SK-N-SH (cell line): ENCODE measurements at places on chromosomes 1 and 21.

DNA sequence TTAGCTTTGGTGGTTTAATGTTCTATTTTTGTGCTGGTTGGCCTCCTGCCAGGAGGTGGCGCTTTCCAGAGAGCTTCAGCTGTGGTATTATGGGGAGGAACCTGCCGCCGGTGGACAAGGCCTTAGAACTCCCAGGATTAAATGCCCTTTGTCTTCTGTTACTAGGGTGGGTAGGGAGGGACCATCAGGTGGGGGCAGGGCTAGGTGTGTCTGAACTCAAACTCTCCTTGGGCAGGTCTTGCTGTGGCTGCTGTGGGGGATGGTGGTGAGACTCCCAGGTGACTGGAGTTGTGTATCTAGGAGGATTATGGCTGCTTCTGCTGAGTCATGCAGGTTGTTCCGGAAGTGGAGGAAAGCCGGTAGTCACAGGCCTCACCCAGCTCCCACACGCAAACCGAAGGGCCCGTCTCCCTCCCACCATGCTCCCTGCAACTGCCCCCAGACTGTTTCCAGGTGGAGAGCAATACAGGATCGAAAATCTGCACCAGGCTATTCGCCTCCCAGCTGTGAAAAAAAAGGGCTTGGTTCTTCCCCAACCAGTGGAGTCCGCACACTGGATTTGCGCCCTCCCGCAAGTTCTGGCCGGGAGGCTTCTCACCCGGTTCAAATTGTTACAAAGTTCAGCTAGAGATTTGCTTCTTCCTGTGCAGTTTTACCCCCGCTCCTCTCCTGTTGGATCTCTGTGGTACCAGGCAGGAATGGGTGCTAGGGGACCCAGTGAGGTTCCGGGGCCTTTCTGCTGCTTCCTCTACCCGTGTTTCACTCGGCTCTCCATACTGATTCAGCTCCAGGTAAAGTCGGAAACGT, 220.5 kb downstream of the CENPF start:
- no peaks in the 10 kb centered on the region for H3K36me3 ChIP-seq
- H3K27me3 ChIP-seq = no peaks in the 10 kb centered on the region

GRCh38 chr1:64043288-64043687, 160.1 kb upstream of the UBE2U start:
- DNase-seq = no peak
- no peaks in the 10 kb centered on the region for H3K27me3 ChIP-seq
- H3K4me3 ChIP-seq = no peak overlapping the region
- H3K4me1 ChIP-seq = peaks cover 42% of the 10 kb centered on the region

GRCh38 chr21:14092834-14093560, 117.8 kb downstream of the LIPI start:
- no peak for DNase-seq
- H3K36me3 ChIP-seq = no peaks in the 10 kb centered on the region
- H3K4me3 ChIP-seq = no peak overlapping the region
- H3K27me3 ChIP-seq = no peaks in the 10 kb centered on the region
- H3K4me1 ChIP-seq = no peaks in the 10 kb centered on the region

GRCh38 chr1:109636201-109636952, 16.7 kb downstream of the AMPD2 start:
- peak overlapping the region; percentile 98 for H3K27ac ChIP-seq
- no peak for DNase-seq
- peaks cover 7% of the 10 kb centered on the region; the same call in 1 of the 2 replicates for H3K4me1 ChIP-seq
- peaks cover 12% of the 10 kb centered on the region for H3K36me3 ChIP-seq
- no peaks in the 10 kb centered on the region for H3K27me3 ChIP-seq

DNA sequence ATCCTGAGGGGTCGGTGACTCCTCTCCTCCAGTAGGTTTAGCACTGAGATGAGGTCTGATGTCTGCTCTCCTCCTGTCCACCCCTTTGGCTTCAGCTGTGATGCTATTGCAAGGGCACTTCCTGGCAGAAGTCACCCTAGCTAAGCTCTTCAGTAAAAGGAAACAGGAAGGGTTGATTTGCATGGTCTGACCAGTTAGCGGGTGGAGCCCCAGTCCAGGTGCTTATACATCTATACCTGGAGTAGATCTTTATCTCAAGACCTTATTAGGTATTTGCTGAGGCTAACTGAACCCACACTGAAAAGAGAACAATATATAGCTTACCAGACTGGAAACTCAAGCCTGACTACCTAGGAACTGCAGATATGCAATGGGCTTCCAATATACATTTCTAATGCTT, 28.9 kb upstream of the NFASC start:
- H3K36me3 ChIP-seq = no peaks in the 10 kb centered on the region
- DNase-seq = no peak
- H3K4me3 ChIP-seq = no peak overlapping the region
- no peak overlapping the region for H3K27ac ChIP-seq

- DNase-seq = no peak
- H3K4me1 ChIP-seq = peaks cover 12% of the 10 kb centered on the region
- peak overlapping the region; percentile 43; the same call in 1 of the 2 replicates for H3K27ac ChIP-seq
- H3K27me3 ChIP-seq = no peaks in the 10 kb centered on the region
- no peaks in the 10 kb centered on the region for H3K36me3 ChIP-seq
- H3K4me3 ChIP-seq = peak overlapping the region; percentile 96
These were observed 872 bp upstream of the PPP2R5A start for GRCh38 chr1:212284332-212284743.

DNA sequence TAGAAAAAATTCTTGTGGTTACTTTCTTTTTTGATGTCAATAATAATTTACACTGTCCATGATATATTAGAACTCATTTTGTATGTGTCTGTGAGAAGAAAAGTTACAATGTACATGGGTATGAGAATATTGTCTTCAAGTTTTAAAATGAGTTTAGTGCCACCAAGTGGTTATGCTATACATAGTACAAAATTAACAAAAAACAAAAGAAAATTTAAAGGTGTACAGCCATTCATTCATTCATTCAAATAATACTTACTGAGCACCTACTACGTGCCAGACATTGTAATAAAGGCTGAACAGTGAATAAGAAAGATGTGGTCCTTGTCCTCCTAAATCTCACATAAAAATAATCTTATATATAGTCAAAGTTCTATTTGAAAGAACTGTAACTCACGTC, 27.7 kb downstream of the UCHL5 start:
- no peak overlapping the region for H3K4me3 ChIP-seq
- no peak overlapping the region for H3K27ac ChIP-seq
- H3K27me3 ChIP-seq = no peaks in the 10 kb centered on the region
- peaks cover 26% of the 10 kb centered on the region for H3K36me3 ChIP-seq
- no peaks in the 10 kb centered on the region; the same call in 1 of the 2 replicates for H3K4me1 ChIP-seq

DNA sequence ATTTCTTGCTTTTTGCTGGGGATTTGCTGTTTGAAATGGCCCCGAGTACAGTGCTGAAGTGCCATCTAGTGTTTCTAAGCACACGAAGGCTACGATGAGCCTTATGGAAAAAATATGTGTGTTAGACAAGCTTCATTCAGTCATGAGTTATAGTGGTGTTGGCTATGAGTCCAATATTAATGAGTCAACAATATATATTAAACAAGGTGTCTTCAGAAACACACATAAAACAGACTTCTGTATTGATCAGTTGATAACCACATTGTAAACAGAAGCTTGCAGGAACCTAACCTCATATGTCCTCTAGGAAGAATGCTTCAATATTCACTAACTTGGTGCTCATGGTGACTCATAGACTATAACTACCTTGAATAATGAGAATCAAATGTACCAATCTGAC, 1.7 kb upstream of the GJB5 start:
- DNase-seq = no peak
- no peaks in the 10 kb centered on the region for H3K36me3 ChIP-seq
- H3K4me3 ChIP-seq = no peak overlapping the region

GRCh38 chr1:228875741-228876140, 140.5 kb downstream of the RHOU start:
- H3K27me3 ChIP-seq = no peaks in the 10 kb centered on the region
- no peak overlapping the region for H3K27ac ChIP-seq
- no peak overlapping the region for H3K4me3 ChIP-seq
- H3K36me3 ChIP-seq = no peaks in the 10 kb centered on the region
- no peak for DNase-seq

- H3K27me3 ChIP-seq = no peaks in the 10 kb centered on the region
- no peak for DNase-seq
- H3K36me3 ChIP-seq = peaks cover 16% of the 10 kb centered on the region
- H3K27ac ChIP-seq = peak overlapping the region; percentile 35
- no peaks in the 10 kb centered on the region; the same call in 1 of the 2 replicates for H3K4me1 ChIP-seq
- peak overlapping the region; percentile 9; the same call in 1 of the 2 replicates for H3K4me3 ChIP-seq
These were observed 25.7 kb downstream of the COA6 start for GRCh38 chr1:234398849-234399381.
